ENCODE measurements at places on chromosomes 6 and 20.

DNA sequence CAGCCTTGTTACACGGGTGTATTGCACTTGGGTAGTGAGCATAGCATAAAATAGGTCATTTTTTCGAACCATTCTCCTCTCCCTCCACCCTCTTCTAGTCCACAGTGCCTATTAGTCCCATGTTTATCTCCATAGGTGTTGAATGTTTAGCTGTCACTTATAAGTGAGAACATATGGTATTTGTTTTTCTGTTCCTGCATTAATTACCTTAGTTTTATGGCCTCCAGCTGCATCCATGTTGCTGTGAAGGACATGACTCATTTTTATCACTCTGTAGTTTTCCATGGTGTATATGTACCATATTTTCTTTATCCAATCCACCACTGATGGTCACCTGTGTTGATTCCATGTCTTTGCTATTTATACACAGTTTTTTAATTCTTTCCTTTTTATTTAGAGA is 889.5 kb downstream of the EYS start:
- DNase-seq, result no peak

- DNase-seq, result no peak
Observed at GRCh38 chr20:46709055-46709458, 392 bp upstream of the SLC2A10 start.

DNA sequence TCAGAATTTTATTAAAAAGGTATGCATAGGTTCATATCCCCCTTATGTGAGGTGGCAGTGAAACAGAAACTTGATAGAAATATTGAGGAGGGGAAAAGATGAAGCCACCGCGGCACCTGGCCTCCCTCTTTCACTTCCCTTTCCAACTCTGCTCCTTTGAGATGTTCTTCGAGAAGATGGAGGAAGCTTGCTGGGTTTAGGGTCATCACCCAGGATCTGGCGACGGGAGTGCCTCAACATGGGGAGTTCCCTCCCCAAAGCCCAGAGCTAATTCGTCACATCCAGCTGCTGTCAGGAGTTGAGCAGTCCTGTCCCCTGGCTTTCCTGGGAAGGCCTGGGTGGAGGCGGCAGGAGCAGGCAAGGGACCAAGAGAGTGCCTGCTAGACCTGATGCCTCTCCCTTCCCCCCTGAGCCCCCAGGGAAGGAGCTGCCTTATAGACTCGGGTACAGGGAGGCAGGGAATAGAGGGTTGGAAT is 29.1 kb downstream of the RREB1 start:
- DNase-seq, result no peak

DNA sequence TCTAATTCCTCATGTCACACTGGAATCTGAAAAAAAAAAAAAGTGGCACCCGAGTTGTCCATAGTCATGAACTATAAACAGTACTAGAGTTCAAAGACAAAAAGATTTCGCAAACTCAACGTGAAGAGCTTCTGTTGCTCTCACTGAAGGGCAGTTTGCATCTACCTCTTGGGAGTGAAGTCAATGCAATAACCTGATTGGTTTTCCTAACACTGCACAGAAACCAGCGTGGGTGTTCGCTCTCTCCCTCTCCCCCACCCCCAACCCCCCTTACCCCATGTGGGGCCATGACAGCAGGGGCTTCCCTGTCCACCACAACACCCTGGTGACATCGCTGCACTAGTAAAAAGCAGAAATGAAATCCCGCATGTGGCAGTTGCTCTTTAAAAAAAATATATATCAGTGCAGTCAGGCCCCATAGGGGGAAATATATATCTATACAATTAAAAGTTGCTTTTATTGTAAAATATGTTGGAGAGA is 66.9 kb downstream of the GMPR start:
- DNase-seq, result no peak

DNA sequence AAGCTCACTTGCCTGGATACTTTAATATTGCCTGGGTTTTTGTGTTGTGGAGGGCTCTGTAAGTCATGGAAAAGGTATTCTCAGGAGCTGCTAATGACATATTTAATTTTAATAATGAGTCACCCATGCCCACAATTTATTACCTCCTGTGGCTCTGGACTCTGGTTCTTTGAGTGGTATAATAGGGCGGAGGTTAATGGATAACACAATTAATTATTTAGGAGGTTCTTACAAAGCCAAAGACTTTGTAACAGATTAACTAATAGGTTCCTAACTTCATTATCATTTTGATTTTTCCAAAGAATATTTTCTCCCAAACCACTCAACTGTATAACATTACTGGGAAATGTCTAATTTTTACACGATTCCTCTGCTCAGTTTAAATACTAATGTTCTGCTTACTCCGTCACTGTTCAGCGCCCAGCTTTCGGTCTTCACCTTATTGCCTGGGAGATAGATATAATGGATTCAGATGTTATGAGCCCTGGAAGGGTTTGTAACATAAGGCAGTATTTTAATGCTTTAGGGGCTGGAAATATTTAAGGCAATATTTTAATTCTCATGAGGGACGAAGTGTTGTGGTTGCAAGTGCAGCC is 29.4 kb downstream of the PHACTR3 start:
- DNase-seq, result no peak

DNA sequence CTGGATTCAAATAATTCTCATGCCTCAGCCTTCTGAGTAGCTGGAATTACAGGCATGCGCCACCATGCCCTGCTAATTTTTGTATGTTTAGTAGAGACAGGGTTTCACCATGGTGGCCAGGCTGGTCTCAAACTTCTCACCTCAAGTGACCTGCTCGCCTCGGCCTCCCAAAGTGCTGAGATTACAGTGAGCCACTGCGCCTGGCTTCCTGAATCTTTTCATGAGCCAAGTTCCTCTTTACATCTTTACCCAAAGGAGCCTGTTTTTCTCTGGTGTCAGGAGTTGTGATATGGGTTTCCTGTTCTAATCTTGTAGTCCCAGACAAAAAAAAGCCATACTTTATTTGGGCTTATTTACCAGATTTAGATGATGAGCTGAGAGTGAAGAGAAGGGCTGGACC is 34.4 kb downstream of the PCNA start:
- DNase-seq, result no peak

DNA sequence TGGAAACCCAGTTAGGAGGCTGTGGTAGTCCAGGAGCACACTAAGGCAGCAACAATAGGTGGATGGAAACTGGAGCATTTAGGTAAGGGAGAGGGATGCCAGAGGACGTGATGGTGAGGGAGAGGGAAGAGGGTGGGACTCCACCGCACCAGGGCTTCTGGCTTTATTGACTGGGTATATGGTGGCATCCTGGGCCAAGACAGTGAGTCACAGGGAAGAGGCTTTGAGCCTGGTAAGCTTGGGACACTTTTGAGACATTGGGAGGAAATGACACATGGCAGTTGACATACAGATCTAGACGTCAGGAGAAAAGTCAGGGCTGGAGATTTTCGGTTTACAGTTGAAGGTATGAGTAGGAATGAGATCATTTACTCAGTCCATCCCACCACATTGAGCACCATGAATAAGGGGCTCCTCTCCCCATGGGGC is 14.9 kb downstream of the NT5E start:
- peak; percentile 100 for DNase-seq

GRCh38 chr6:80530103-80530502 is 423.6 kb downstream of the BCKDHB start:
- no peak for DNase-seq

- no peak for DNase-seq
Observed at GRCh38 chr6:140956571-140957369, 1176.0 kb upstream of the GJE1 start.

DNA sequence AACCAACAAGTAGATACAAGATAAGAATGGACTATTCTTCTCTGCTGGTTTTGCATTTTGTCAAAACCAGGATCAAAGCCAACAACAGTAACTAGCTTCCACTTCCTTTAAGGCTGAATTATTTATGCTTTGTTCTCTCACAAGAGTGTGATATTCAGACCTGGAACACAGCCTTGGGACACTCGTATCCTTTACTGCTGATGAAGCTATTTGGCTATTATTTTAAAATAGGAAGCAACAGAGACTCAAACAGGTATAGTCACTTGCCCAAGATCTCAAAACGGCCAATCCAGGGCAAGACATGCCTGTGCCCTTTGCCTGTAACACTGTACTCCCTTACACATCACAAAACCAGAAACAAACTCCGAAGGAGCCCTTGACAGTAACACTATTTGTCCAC is 19.9 kb downstream of the SPTLC3 start:
- no peak for DNase-seq

GRCh38 chr6:11604836-11605506 is 67.4 kb downstream of the TMEM170B start:
- no peak for DNase-seq

DNA sequence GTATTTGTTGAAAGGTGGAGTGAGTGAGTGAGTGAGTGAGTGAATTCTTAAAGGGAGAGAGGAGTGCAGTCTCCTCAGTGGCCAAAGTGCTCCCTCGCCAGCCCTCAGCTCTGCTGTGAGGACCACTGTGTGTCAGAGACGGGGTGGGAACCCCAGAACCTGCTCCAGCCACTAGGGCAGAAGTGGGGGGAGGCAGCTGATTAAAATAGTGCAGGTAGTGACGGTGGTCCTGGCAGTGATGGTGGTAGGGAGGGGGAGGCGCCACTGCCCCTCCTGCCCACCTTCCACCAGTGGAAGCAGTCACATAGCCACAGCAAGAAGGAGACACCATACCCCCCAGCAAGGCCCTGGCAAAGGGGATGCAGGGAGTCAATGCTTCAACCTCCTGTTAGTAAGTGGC is 133.5 kb downstream of the PHACTR3 start:
- no peak for DNase-seq

GRCh38 chr6:112016320-112016719 is 37.6 kb upstream of the CCN6 start:
- DNase-seq, result no peak

GRCh38 chr6:137863091-137863797 is 3.8 kb upstream of the TNFAIP3 start:
- DNase-seq, result no peak

DNA sequence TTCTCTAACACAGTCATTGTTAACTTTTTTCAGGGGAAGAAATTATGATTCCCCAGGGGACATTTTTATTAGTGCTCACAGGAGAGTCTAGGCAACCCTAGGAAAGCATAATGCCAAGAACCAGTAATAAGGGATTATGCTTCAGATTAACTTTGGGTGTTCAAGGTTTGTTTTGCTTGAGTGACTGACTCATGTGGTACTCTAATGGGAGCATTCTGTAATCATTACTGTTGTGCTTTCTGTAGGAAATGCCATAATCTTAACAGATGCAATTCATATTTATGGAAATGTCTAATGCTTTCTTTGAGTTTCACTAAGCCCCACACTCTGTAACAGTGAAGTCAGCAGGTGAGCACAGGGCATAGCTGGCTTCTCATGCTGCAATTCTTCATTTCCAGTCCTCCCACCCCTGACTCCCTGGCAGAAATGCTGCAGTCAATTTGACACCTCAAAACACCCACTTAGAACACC is 263.4 kb upstream of the MAN1A1 start:
- no peak for DNase-seq

GRCh38 chr6:35512006-35512405 is 690 bp downstream of the TULP1 start:
- no peak for DNase-seq

DNA sequence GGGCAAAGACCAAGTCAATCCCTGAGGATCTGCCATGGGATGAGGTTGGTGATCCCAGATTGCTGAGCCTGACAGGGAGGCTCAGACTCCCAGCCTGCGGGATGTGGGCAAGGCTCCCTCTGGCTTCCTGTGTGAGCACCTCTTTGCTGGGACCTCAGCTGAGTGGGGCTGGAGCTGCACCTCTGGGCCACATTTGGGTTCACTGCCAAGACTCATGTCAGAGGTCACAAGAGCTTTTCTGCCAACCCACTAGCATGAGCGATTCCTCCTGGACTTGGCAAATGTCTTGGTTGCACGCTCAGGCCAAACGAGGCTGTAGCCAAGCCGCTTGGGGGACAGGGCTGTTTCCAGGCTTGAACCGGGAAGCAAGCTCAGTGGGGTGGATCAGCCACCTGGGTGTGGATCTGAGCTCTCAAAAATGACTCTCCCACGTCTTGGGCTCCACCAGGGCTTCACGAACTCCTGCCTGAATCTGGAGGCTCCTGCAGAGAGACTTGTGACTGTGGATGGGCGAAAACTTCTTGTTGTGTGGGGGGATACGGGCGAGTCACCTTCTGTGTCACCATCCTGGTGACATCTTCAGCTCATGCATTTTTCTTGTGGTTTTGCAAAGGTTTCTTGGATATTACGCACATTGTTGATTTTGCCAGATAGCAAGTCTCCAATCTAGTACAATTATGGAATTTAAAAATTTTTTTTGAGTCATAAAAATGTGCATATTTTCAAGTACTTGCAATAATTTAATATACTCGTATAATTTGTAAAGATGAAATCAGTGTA is 359.5 kb downstream of the CDH4 start:
- DNase-seq, result no peak

- no peak for DNase-seq
Observed at GRCh38 chr6:137928286-137928685, 61.2 kb downstream of the TNFAIP3 start.

- no peak for DNase-seq
Observed at GRCh38 chr6:135233686-135234491, 52.8 kb downstream of the MYB start.

GRCh38 chr6:161393839-161394364 is 120.0 kb upstream of the AGPAT4 start:
- peak; percentile 82 for DNase-seq

DNA sequence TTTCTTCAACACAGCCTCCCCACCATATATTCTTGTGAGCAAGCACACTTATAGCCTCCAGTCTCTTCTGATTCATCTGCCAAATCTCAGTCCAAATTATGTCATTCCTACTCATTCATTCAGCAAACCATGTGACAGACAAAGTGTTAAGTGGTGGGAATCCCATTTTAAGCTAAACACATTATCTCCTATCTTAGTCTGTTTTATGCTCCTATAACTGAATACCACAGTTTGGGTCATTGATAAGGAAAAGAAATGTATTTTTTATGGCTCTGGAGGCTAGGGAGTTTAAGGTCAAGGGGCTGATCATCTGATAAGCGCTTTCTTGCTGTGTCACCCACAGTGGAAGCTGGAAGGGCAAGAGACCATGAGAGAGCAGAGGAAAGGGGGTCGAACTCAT is 23.9 kb upstream of the SMIM13 start:
- no peak for DNase-seq

DNA sequence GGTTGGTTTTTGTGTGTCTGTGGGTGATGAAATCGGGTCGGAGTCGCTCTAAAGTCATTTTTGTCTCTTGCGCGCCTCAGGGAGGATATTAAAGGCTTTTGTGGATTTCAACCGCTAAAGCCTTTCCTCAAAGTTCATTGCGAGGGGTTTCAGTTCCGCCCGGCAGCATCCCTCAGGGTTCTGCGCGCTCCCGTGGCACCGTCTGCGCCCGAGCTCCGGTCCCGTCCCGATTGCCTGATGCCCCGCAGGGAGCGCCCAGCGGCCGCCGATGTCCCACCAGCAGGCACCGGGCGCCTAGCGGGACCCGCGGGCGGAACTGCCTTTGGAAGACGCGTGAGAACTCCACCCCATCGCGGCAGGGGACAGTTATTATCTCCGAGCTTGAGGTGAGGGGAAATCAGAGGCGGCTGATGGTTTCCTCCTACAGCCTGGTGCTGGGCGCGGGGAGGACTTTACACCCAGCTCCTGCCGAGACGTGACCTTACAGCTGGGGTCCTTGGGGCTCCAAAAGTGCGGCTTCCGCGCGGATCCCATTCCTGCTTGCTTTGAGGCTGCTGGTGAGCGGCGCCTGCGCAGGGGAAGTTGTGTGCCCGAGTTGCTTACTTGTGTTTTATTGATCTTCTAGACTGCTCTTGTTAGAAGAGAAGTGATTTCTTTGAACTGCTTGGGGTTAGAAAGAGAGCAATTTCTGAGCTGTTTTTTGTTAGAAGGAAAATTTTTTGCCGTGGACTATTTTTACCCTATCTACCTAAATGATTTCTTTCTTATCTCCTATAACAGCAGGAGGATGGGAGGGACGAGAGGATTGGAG is 27.1 kb downstream of the ULBP1 start:
- DNase-seq, result no peak

All from kidney capillary endothelial cell (primary cell).